OCI-LY7 (cell line): ENCODE measurements at places on chromosomes 6 and 20. TPM values are rescaled to one million over a fixed set of nuclear protein-coding genes. Genes with fewer than 3 reads are reported as not detected.
A peak's percentile ranks its signal among the peaks of the same experiment; 100 is the strongest.

DNA sequence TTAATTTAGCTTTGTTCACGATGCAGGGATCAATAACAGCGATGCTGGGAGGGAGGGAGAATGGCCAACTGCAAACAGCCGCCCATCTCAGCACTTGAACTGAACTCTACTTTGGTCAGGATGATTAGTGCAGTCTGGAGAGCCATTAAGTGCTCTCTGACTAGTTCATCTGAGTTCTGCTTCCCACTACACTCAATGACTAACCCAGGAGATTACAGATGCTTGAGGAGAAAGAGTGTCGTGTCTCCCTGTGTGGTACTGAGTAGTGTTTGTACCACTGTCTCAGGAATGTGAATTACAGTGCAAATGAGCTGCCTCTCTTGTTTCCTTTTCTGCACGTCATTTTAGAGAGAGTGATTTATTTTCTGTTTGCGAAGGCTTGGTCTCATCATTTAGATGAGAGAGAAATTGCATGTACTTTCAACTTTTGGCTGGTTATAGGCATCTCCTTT, 23.5 kb downstream of the CARMIL1 start:
- no peak for DNase-seq

DNA sequence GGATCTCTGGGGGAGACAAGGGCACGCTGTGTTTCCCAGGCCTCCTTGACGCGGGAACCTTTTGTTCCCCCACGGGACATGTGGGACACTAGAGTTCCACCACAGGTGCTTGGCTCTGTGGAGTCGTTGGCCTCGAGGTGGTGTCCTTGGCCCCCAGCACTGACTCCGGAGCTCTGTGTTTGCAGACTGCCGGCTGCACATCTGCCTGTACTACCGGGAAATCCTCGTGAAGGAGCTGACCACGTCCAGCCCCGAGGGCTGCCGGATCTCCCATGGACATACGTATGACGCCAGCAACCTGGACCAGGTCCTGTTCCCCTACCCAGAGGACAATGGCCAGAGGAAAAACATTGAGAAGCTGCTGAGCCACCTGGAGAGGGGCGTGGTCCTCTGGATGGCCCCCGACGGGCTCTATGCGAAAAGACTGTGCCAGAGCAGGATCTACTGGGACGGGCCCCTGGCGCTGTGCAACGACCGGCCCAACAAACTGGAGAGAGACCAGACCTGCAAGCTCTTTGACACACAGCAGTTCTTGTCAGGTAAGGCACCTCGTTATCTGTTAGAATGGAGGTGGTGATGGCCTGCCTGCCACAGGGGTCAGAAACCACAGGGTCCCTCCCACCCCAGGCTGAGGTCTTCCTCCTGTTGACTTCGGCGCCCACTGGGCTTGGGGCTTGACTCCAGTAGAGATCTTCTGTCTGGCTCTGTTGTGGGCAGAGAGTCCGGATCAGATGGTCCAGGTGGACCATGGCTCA, 9.9 kb downstream of the IRF4 start:
- no peak for DNase-seq

CD83 gene
- 12.1 and 15.0 TPM in 2 replicates for total RNA-seq

- no peak for DNase-seq
Measured at GRCh38 chr6:125169058-125169457, 15.5 kb downstream of the TPD52L1 start.

GRCh38 chr6:42260396-42260888, 42.8 kb upstream of the MRPS10 start:
- peak; percentile 58 for DNase-seq

DNA sequence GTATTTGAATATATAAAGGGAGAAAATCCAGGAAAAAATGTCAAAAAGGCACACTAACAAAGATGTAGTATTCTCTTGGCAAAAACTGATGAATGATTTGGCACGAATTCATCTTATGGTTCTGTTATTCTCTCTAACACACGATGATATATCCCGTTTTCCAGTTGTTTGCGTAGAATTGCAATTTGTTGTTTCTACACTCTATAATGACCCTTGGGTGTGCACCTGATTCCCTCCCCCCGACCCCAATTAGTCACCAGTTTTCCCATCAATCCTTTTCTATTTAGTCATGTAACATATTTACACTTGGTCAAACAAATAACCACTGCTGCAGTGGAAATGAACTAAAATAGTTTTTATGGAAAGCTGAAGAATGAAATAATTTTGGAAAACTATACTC, 1.5 kb upstream of the ARID1B start:
- DNase-seq: no peak

PRL gene
- not detected in 2 replicates for total RNA-seq

GUCA1A gene
- not detected in 2 replicates for total RNA-seq

DNA sequence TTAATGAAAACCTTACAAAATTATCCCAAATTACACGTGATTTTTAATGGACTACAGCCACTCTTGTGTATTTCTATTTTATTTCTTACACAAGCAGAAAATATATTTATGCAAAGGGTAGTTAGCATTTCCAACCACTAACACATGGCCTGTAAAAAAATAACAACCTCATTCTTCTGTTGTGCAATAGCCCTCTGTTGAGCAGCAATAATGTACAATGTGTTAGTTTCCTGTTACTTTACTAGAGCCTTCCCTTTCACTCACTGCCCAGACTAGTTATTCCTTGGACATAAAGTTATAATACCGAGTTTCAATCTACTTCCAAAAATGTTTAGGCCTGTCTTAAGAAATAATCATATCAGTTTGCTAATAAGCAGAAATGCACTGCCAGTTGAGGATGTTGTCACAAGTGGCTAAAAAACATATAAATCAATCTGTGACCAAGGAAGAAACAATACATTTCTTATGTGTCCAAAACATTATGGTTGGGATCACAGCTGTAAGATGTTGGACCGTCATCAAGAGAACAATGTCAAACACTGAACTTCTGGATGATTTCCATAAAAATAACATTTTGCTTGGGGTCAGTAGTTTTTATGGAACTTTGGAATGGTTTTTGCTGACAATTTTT, 73.6 kb upstream of the RNF146 start:
- no peak for DNase-seq

DNA sequence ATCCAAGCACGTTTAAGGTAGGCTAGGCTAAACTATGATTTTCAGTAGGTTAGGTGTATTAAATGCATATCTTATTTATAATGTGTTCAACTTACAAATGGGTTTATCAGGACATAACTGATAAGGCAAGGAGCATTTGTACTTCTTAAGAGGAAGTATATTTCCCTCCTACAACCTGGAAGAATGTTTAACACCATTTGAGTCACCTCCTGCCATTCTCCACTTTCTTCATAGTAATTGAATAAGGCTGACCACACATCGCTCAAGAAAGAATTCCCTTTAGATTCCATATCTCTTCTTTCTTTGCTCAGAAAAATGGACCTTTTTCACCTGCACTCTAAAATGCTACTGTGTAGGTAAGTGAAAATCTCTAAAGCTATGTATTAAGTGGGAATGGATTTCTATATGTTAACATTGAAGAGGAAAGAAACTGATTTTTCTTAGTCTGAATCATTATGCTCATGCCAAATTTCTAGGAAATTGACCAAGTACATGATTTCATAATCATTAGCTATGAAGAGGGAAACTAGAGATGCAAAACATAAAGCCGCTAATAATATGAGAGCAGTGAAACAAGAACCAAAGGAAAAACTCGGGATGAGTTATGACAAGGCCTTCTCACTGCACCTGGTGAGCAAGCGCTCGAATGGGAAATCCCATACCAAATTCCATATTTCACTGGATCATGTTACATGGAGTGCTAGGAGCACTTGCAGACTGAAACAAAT, 210.4 kb downstream of the ALDH8A1 start:
- DNase-seq: no peak

DSP gene
- total RNA-seq: 0.06 TPM in 2 replicates

- DNase-seq: no peak
Measured at GRCh38 chr20:36236786-36237121, 476 bp downstream of the AAR2 start.

UBE2C gene
- 222 and 255 TPM in 2 replicates for total RNA-seq

GRCh38 chr6:44268095-44268628, 2.1 kb upstream of the TMEM151B start:
- DNase-seq: peak; percentile 68

IL17A gene
- total RNA-seq: not detected in 2 replicates

DNA sequence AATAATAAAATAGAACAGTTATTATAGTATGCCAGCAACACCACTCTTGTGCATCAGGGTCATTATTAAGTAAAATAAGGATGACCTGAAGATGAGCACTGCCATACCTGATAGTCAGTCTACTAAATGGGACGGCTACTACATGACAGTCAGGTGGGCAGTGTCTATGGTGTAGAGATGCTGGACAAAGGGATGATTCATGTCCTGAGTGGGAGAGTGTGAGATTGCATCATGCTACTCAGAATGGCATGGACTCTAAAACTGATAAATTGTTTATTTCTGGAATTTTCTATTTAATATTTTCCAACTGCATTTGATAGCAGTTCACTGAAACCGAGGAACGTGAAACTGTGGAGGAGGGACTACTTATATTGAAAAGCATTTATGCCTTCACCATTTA, 38.8 kb downstream of the SNX9 start:
- no peak for DNase-seq

BPIFA1 gene
- total RNA-seq: not detected in 2 replicates

APOBEC2 gene
- total RNA-seq: not detected in 2 replicates

DNA sequence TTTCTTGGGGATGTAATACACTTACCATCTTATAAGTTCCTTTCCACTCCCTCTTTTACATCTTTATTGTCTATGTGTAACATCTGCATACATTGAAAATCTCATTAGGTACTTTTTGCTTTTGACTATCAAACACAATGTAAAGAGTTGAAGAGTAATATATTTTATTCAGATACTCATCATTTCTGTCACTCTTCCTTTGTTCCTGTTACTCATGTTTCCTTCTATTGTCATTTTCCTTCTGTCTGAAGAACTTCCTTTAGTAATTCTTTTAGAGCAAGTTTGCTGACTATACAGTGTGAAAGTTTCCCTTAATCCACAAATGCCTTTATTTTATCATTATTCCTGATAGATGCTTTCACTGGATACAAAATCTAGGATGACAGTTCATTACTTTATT, 339.8 kb downstream of the SOX4 start:
- DNase-seq: no peak

- DNase-seq: no peak
Measured at GRCh38 chr6:53520320-53520928, 24.5 kb downstream of the GCLC start.

CALHM5 gene
- not detected in 2 replicates for total RNA-seq

DNA sequence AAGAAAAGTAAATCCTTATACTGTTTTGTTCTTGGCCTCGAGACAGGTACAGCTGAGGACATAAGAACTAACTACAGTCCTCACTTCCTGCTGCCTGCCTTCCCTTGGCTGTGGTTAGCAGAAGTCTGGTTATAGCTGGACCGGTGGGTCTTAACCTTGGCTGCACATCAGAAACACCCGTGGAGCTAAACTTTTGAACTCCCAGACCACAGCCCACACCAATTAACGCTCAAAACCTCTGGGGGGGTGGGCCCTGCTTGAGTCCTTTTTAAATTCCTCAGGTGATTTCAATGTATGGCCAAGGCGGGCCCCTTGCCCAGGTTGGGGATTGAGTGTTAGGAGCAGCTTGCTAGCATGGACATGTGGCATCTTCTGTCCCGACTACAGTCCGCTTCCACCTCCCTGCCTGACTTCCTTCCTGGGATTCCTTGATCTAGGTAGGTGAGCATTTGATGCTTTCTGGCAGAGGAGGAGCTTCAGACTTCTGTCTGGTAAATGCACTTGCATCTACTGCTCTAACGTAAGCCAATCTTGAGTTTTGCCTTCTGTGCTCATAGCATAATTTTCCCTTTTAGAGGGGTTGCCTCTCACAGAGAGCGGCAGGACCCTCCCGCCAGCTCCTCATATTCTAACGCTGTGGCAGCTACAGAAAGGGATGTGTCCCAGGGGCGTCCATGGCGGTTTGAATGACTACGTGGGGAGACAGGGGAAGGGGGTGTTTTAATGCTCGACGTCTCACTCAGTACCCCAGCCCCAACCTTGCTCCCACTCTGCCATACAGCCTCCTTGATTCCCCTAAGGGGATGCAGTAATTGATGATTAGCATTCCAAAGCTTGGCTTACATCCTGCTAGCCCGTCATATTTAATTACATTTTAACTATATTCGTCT, 390.1 kb downstream of the ZFAND3 start:
- DNase-seq: no peak

GRCh38 chr6:12173181-12173580, 117.0 kb upstream of the EDN1 start:
- no peak for DNase-seq

TIAM2 gene
- 6.2 and 7.3 TPM in 2 replicates for total RNA-seq

DNA sequence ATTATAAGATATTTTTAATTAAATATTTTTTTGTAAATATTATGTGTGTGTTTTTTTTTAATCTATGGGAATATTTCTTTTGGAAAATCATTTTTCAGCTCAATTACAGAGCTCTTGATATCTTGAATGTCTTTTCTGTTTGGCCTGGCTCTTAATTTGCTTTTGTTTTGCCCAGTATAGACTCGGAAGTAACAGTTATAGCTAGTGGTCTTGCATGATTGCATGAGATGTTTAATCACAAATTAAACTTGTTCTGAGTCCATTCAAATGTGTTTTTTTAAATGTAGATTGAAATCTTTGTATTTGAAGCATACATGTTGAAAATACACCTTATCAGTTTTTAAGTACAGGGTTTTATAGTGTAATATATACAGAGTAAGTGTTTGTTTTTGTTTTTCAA, 2.6 kb downstream of the ID4 start:
- DNase-seq: peak; percentile 43

DNA sequence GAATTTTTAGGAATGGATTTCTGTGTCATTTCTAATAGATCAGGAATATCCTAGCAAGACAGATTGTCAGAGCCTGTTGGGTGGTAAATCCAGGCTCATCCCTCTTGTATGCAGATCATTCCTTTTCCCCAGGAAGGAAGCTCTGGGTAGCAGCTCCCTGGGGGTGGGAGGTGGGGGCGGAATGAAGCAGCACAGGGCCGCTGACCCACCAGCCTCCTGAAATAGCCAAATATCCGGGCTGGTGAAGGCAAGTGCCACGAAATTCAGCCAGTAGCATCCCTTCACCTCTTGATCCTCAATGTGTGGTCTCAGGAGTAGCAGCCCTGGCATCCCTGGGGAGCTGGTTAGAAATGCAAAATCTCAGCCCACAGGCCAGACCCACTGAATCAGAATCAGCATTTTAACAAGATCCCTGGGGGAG, 256.9 kb downstream of the LRFN2 start:
- no peak for DNase-seq

RALGAPB gene
- total RNA-seq: 40.0 and 42.9 TPM in 2 replicates

OR2J3 gene
- not detected in 2 replicates for total RNA-seq

BPIFB2 gene
- not detected in 2 replicates for total RNA-seq

DNA sequence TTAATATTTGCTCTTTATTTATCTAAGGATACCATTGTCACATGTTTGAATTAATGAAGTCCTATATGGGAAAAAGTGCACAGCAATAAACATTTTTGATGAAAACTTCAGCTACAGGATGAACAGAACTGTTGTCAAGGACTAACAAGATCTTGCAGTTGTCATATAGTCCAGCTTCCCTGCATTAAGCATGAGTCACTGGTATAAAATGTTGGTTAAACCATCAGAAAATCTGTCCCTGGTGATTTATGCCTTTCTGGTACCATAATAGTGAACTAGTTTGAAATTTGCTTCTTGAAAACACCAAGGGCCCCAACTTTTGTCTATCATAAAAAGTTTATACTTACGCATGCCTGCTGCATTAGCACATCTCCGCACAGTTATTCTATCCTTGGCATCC, 60.4 kb upstream of the RSPO3 start:
- no peak for DNase-seq

MRAP2 gene
- total RNA-seq: not detected in 2 replicates
